ENCODE measurements at places on chromosomes 5 and 9.

GRCh38 chr9:94726495-94727191, at the start of gene AOPEP:
Gene AOPEP, plus strand, starts transcription at chr9:94726699. Its CDS starts 33,085 bp downstream, at chr9:94759784.
- DNase-seq = peak; percentile 61

DNA sequence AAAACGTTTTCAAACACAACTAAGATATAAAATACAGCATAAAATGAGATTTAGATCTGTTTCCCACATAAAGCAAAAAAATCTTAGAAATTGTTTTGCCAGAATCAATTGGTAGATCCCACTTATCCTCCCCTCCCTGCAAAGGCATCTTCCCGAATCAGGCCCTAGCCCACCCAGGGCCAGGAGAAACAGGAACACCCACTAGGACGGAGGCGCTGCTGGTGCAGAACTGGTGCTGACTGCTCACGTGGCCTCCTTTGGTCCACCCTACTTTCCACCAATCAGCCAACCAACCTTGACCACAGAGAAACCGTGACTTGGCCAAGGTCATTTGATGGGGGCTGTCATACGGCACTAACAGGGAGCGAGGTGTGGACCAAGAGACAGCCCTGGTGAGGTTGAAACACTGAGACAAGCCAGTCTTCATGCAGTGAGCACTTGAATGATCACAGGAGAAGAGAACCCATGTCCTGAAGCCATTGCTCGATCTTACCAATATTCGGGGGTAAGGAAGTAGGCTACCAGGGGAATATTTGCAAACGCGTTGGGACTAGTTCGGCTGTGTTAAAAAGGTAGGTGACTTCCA, 5.2 kb downstream of the SURF2 start:
- DNase-seq = no peak

DNA sequence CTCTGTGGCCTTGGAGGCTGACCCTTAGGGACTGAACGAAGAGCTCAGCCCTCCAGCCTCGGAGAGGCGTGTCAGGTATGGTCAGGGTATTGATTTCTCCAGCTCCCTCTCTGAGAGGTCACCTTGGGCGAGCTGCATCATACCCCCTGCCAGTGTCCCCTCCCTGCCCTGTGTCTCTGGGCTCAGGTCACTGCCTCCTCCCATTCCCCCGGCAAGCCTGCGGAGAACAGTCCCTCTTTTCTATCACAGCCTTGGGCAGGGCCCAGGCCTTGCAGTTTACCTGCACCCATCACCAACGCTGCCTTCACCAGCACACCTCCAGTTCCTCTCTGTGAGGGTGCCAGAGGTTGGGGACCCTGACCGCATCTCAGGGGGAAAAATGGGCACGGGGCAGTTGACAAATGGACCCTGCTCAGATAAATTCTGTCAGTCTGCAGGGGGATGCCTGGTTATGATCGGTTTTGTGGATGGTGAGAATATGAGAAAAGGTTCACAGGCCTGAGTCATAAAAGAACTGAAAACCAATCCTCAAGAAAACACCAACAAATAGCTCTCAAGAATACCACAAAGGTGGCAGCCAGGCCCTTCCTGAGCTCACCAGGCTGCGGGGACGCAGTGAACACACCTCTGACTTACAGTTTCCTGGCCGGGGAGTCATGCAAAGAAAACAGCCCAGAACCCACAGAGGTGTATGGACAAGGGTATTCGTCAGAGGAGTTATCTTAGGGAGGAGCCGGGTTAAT, 24.7 kb upstream of the RXRA start:
- DNase-seq = no peak

- DNase-seq = no peak
Observed at GRCh38 chr9:91241909-91242308, 119.8 kb downstream of the AUH start.

GRCh38 chr5:52150501-52150900, 637.2 kb upstream of the ITGA1 start:
- no peak for DNase-seq

GRCh38 chr9:107969727-107970126, 480.2 kb upstream of the KLF4 start:
- DNase-seq = no peak

GRCh38 chr9:127921557-127922120, 4.8 kb upstream of the ST6GALNAC4 start:
- DNase-seq = no peak

DNA sequence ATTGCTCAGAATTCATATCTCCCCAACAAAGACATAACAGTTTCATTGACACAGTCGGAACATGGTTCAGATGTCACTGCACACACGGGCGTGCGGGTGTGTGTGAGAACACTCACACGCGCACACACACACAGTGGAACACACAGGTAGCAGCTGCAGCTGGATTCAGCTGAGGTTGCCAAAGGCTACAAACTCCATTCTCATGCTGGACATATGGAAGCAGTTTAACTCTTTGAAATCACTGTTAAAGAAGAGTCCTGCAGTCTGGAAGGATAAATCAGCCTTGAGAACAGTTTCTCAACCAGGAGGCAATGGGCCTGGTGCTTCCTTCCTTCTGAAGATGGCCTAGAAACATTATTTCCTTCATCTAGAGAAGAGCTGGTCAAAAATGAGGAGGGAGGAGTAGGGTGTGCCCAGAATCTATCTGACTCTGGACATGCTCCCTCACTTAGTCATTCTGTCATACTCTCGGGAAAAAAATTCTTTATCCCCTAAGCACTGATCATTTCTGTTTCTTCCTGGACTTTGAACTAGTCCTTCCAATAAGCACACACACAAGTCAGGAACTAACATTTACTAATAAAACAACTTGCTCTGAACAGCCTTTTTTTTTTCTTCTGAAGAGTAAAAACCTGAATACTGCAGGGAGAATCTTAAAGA, 160.6 kb downstream of the ZDHHC21 start:
- DNase-seq = no peak

- DNase-seq = no peak
Observed at GRCh38 chr5:29524227-29524626, 1669.3 kb upstream of the CDH6 start.

GRCh38 chr5:136033848-136034247, 5.1 kb downstream of the TGFBI start:
- DNase-seq = peak; percentile 74

- DNase-seq = no peak
Observed at GRCh38 chr5:133635051-133635450, 22.7 kb upstream of the FSTL4 start.

DNA sequence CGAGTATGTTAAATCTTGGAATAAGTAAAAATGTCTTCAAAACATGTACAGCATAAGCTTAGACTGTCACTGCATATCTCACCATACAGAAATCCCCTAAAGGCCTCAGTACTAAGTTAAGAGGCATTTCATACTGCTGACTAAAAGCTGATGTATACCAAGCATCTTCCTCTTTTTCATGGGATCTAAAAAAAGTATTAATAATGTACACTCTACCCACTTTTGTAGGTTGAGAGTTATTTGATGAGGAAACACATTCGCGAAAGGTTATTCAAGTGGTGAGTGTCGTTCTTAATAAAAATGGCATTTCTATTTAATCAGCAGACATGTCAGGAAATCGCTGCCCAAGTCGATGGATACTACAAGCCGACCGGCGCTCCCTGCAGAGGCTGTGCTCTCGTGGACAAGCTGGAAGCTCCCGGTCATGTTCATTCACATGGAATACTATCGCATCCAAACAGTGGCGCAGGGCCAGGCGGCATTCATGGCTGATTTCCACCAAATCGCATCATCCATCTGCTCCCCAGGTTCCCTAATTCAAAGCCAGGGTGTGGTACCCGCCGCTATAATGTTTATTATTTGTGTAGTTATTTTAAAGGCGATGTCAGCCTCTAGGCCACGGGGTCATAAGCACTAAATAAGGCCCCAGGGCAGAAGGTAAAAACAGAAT, 724 bp downstream of the SGTB start:
- DNase-seq = no peak

DNA sequence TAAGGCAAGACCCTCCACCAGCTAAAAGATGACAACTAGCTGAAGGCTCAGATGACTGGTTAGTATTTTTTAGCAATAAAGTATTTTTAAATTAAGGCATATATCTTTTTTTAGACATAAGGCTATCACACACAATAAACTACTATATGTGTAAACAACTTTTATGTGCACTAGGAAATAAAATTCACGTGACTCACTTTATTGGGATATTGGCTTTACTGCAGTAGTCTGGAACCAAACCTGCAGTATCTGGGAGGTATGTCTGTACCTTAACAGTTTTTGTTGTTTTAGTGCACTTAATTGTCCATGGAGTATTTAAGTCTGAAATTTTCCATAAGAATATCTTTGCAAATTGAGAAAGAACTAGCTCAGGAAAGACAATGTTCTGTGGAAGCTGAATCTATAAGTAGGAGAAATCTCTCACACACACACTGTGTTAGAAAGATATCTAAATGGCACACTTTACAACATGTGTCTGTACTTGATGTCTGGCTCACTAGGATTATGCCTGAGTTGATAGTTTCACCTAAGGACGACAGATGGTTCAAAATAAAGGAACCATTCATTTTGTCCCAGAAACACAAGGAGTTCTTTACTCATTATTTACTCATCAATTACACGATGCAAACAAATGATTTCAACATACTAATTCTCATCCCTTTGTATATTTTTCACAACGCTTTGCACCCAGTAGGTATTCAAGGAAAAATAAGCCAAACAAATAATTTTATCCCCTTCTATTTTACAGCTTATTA, 4.6 kb downstream of the RAPGEF6 start:
- no peak for DNase-seq

- DNase-seq = no peak
Observed at GRCh38 chr5:130102375-130102774, 198.1 kb downstream of the CHSY3 start.

GRCh38 chr9:85200726-85201404, 531.3 kb downstream of the NTRK2 start:
- peak; percentile 29 for DNase-seq

DNA sequence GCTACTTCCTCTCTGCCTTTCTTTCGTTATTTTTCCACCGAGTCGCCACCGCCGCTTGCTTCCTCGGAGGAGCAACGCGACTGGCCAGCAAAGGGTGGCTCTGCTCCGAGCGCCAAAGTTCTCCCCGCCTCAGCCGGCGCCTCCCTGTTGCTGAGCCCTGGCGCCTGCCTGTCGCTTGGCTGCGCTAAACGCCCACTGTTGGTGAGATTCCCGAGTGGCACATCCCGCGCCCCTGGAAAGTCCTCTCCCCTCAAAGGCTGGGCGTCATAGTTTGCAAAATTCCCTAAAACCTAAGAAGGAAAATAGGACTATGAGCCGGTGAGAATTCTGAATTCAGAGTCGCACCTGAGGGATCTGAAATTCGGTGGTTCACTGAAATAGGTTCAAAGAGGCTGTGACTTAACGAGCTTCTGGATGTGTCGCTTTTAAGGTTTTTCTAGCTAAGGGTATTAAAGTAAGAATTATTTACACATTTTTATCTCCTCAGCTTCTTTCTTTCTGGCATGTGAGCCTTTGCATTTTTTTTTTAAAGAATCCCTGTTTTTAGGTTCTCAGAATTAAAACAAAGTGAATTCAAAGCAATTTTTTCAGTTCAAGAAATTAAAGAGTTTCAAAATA, at the start of gene GRIN3A:
Gene GRIN3A, minus strand, starts transcription at position 82 of the 618 bp plus-strand sequence. CDS start 668 bp downstream, outside the sequence.
- no peak for DNase-seq

DNA sequence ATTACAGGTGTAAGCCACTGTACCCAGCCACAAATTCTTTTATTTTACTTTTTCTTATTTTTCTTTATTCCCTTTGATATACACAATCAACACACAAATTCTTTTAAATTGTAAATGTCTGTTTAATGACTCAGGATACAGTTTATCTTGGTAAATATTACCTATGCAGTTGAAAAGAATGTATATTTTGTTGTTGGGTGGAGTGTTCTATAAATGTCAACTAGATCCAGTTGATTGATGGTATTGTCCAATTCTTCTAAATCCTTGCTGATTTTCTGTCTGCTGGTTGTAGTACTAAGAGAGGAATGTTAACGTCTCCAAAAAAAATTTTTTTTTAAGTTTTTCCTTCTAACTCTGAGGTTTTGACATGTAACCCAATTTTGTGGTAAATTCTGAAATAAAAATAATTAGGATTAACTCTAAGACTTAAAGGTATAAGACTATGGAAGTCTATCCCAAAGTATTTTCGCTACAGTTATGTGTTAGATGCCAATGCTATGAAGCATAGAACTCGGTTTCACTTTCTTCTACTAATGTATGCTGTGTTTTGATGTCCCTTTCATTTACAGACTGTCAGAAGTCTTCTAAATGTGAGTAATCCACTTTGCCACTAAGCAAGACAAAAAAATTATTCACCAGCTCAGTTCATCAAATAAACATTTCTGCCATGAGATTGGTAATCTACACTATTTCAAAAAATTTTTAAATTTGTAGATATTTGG, 720.2 kb upstream of the C9orf72 start:
- DNase-seq = no peak

DNA sequence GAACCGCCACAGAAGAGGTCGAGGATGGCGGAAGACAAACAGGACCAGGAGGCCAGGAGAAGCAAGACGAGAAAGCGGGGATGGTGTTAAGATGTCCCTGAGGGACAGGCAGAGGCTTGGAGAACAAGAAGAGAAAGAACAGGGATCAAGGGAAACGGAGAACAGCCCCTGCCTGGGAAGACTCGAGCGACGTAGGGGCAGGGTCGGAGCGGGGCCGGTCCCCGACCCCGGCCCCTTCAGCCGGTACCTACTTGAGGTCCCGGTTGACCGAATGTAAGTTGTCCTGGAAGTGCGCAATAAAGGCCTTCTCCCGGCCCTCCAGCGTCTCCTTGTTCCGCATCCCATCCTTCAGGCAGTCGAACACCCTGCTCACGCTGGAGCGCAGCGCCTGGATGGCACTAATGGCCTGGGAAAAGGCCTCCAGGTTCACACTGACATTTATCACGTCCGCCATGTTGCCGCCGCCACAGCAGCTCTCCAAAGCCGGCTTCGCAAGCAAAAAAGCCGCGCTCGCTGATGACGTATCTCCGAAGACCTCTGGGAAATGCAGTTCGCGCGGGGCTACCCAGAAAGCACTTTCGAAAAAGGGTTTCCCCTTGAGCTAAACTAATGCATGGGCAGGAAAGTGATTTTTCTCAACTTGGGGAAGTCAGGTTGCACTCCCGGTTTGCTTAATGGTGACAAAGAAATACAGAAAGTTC, at the start of gene MED27:
Gene MED27, minus strand, starts transcription at position 477 of the 701 bp plus-strand sequence. Its CDS starts 23 bp downstream, at position 454.
- DNase-seq = peak; percentile 47

DNA sequence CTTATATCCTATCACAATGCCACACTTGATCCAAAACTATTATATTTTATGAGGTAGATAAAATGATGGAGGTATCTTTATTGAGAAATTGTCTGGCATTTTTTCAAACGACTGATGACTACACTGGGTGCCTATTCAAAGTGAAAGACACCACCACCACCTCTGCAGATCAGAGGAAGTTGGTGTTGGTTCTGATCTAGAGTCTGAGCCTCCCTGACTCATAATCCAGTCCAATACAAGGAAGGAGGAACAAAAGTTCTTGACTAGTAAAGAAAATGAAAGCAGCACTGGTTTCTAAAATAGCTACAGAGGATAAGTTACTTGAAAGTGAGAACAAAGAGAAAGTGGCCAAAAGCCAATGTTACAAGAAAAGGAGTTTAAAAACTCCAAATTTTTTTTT, 139.9 kb downstream of the RFX3 start:
- DNase-seq = no peak

GRCh38 chr9:120365386-120365785, 214.6 kb downstream of the CDK5RAP2 start:
- DNase-seq = no peak
